ENCODE measurements at places on chromosomes 6 and 20. TPM values are rescaled to one million over a fixed set of nuclear protein-coding genes. Genes with fewer than 3 reads are reported as not detected.

- peaks cover 2% of the 10 kb centered on the region for H3K4me1 ChIP-seq
- no peak overlapping the region for H3K4me3 ChIP-seq
- H3K27me3 ChIP-seq: no peaks in the 10 kb centered on the region
- DNase-seq: no peak
- no peak overlapping the region for H3K27ac ChIP-seq
These were observed 6.2 kb downstream of the TTPAL start for GRCh38 chr20:44481719-44482416.

DNA sequence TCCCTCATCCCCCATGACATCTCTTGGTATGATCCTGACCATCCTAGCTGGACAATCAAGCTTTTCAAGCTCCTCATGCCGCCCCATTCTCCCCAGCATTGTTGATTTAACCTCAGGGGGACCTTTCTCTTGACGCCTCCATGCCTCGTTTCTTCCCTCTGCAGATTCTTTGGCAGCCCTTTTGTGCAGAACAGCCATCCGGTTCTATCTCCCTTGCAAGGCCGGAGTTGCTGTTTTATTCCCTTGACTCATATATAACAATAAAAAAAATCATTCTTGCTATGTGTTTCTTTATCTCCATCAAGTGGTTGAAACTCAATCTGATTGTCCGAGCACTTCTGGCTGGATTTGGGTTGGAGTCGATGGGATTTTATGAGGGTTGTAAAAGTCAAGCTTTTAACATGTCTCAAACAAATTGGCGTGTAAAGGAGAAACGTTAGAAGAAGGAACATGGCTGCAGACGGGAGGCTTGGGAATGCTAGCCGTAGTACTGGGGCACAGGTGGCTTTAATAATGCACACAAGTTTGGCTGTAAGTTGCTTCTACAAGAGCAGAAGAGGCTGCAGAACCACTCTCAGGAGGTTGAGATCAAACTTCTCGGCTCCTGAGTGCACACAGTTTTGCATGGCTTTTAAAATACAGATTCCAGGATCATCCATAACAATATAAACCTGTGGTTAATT, 3.9 kb upstream of the SULF2 start:
- peaks cover 9% of the 10 kb centered on the region for H3K4me1 ChIP-seq
- no peak for DNase-seq
- H3K27me3 ChIP-seq: peaks cover 37% of the 10 kb centered on the region
- no peak overlapping the region for H3K4me3 ChIP-seq
- H3K27ac ChIP-seq: no peak overlapping the region
- H3K36me3 ChIP-seq: no peaks in the 10 kb centered on the region

GRCh38 chr20:41116282-41116956, 20.9 kb upstream of the PLCG1 start:
- H3K27me3 ChIP-seq: no peaks in the 10 kb centered on the region
- H3K4me1 ChIP-seq: no peaks in the 10 kb centered on the region
- H3K4me3 ChIP-seq: no peak overlapping the region
- peaks cover 70% of the 10 kb centered on the region for H3K36me3 ChIP-seq

FAM110A gene
- 0.56 TPM for total RNA-seq
